Activated naive CD4-positive, alpha-beta T cell treated with anti-CD3 and anti-CD28 coated beads for 36 hours (primary cell): ENCODE measurements at places on chromosomes 3 and 15. TPM values are rescaled to one million over a fixed set of nuclear protein-coding genes. Genes with fewer than 3 reads are reported as not detected.

DNA sequence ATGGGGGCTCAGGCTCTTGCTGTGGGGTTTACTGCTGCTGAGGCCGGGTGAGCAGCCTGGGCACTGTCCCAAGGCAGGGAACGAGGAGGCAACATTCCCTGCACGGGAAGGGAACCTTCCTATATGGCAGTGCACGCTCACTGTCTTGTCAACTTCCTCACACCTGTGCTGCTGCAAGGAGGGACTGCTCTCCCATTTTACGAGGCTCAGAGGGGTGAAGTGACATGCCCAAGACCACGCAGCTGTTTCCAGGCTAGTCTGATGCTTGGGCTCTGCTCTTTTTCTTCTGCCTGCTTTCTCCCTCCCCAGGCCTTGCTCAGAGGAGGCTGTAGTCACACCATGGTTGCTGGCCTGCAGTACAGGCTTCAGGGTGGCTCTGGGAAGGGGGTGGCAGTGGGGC is 41.5 kb downstream of the SPSB4 start:
- H3K36me3 ChIP-seq = no peaks in the 10 kb centered on the region
- H3K27me3 ChIP-seq = no peaks in the 10 kb centered on the region
- no peak overlapping the region for H3K4me3 ChIP-seq
- no peak overlapping the region for H3K27ac ChIP-seq

Gene IL17RC
- total RNA-seq = 0.44 TPM

Gene EPHB3
- total RNA-seq = not detected

- no peaks in the 10 kb centered on the region for H3K4me1 ChIP-seq
- H3K4me3 ChIP-seq = no peak overlapping the region
- DNase-seq = no peak
- no peaks in the 10 kb centered on the region for H3K36me3 ChIP-seq
Observed at GRCh38 chr3:14614862-14615261, 36.7 kb upstream of the CCDC174 start.

DNA sequence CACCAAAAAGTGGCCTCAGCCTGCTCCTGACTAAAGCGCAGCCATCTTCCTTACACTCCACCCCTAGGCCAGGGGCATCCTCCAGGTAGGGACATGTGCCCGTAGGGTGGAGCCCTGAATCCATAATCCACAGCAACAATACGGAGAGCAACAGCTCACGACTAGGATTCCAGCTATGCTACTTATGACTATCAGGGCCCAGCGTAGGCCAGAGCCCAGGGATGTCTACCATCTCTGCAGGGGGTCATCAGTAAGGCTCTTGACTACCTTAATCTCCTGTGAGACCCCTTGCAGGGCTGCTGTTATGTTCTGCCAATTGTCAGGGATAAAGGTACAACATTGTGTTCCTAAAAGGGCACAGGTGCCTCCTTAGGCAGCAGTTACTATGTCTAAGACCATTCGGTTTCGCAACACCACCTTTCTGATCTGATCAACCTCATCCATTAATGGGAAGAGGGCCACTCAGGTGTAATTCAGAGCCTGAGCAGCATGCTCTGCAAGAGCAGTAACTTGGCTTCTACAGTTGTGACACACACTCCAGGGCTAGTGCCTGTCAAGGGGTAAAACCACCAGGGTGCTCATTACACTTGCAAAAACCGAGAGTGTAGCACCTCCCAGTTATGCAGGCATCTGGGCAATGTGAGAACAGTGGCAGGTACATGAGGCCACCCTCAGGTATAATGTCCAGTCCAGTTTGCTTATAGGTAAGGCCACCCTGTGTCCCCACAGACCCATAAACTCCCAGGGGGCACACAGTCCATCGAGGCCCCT is 11.0 kb downstream of the CCRL2 start:
- H3K27me3 ChIP-seq = no peaks in the 10 kb centered on the region
- H3K4me1 ChIP-seq = peaks cover 1% of the 10 kb centered on the region
- H3K27ac ChIP-seq = no peak overlapping the region
- no peaks in the 10 kb centered on the region for H3K36me3 ChIP-seq

DNA sequence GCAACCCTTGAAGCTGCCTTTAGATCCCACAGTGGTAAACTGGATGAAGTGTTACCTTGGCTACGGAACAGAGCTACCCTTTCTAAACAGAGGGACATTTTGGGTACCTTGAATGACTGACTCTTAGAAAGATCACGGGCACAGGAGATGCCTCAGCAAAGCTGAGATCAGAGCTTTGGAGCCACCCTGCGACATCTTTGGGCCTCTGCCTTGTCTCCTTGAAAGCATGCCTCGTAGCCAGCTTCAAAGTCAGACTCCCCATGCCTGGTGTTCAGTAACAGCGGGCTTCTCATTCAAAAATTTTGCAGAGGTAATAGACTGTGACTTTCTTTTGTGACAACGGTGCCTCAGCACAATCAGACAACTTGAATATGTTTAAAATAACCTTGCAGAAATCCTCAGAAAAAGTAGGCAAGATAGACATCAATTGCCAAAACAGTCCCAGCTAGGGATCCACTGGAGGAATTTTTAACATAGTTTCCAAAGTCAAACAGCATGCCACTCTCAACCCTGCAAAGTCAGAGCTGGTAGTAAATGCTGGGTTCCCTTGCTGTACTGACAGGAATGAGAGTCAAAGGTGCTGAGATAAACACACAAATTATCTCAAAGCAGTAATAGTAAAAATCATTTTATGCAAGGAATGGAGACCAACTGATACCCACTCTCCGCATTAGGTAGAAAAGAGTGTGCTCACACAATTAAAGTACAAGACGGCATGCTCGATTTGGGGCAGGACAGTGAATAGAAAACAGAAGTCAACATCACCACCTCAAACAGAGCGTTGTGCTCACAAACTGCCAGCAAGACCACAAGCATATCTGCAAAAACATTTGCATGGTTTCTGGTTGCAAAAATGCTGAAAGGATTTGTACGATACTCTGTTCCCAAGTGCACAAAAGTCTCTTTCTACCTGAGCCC is 82.1 kb downstream of the MYO1E start:
- no peaks in the 10 kb centered on the region for H3K27me3 ChIP-seq
- no peak overlapping the region for H3K27ac ChIP-seq
- no peak for DNase-seq
- no peaks in the 10 kb centered on the region for H3K36me3 ChIP-seq

Gene DCBLD2
- 2.1 TPM for total RNA-seq

DNA sequence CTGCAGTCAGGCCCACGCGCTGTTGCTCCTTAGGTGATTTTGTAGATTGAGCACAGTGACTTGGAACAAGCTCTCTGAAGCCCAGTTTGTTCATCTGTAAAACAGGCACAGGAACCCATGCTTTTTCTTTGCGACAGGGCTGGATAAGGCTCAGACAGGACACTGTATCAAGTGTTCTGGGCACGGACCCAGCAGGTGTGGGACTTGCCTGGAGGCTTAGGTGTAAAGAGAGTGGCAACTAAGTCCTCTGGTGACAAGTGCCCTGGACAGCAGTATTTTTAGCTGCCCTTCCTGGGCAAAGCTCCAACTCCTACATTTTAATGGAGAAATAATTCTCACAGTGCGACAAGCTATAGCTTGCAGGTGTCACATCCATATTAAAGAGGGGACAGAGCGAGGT is 32.2 kb downstream of the CD276 start:
- no peaks in the 10 kb centered on the region for H3K4me1 ChIP-seq
- H3K27me3 ChIP-seq = no peaks in the 10 kb centered on the region
- H3K36me3 ChIP-seq = no peaks in the 10 kb centered on the region

DNA sequence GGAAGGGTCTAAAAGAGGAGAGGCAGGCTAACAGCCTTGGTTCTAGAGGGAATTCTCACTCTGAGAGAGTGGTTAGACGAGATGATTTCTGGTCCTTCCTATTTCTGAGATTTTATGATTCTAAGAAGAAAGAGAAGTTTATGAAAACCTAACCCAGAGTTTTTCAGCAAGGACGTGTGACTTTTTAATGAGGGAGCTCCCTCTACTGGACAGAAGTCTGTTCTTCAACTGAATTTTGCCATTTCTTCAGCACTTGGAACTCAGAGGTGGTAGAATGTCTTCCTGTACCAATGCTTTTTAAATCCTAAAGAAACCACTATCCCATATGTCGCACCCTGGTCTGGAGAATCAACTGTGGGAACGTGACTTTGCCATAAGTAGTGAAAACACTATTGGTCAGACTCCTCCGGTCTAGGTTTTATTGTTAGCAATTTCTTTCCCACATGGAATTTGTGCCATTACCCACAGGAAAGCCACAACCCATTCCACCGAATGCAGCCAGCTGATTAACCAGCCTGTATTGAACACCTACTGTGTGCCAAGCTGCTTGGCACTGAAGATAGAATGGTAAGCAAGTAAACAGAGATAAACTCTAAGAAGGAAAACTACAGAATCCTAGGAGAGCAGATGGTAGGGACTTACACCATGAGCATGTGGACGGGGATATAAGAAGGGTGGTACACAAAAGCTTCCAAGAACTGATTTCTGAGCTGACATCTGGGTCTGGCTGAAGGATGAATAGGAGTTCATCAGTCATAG is 199.5 kb upstream of the LMCD1 start:
- peak; percentile 10 for DNase-seq
- H3K27me3 ChIP-seq = no peaks in the 10 kb centered on the region
- H3K36me3 ChIP-seq = no peaks in the 10 kb centered on the region
- no peak overlapping the region for H3K27ac ChIP-seq
- H3K4me1 ChIP-seq = peaks cover 5% of the 10 kb centered on the region
- no peak overlapping the region for H3K4me3 ChIP-seq

DNA sequence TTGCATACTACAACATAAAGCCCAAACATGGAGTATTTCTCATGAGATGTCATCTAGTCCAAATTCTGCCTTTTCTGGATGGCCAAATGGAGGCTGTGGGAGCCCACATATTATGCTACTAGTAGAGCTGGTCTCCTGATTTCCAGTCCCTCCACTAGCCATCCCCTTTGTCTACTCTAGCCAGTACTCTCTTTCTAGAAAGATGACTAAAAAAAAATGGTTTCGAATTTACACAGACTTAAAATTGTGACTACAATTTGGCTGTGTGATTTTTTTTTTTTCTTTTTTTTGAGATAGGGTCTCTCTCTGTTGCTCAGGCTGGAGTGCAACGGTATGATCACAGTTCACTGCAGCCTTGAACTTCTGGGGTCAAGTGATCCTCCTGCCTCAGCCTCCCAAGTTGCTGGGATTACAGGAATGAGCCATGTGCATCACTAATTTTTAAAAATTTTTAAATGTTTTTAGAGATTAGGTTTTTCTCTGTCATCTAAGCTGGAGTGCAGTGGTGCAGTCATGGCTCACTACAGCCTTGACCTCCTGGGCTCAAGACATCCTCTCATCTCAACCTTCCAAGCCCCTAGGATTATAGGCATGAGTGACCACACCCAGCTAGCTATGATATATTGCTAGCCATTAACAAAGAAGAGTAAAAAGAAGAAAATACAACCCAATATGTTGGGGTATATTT is 273.9 kb downstream of the ADAMTSL3 start:
- H3K4me1 ChIP-seq = peaks cover 11% of the 10 kb centered on the region
- no peak for DNase-seq
- H3K36me3 ChIP-seq = no peaks in the 10 kb centered on the region
- H3K4me3 ChIP-seq = no peak overlapping the region

- no peaks in the 10 kb centered on the region for H3K27me3 ChIP-seq
- H3K27ac ChIP-seq = no peak overlapping the region
- H3K4me1 ChIP-seq = peaks cover 21% of the 10 kb centered on the region
Observed at GRCh38 chr3:149247008-149247710, 25.5 kb upstream of the CP start.

GRCh38 chr3:79203144-79203519 is 564.7 kb downstream of the ROBO1 start:
- H3K36me3 ChIP-seq = no peaks in the 10 kb centered on the region
- no peak overlapping the region for H3K27ac ChIP-seq
- no peaks in the 10 kb centered on the region for H3K4me1 ChIP-seq
- no peak overlapping the region for H3K4me3 ChIP-seq

- H3K27me3 ChIP-seq = no peaks in the 10 kb centered on the region
- no peak for DNase-seq
- H3K36me3 ChIP-seq = peaks cover 33% of the 10 kb centered on the region
- no peak overlapping the region for H3K4me3 ChIP-seq
- H3K27ac ChIP-seq = no peak overlapping the region
Observed at GRCh38 chr3:97958396-97958795, 13.8 kb downstream of the RIOX2 start.

Gene ANKRD63
- not detected for total RNA-seq

GRCh38 chr15:67997996-67998395 is 56.1 kb upstream of the PIAS1 start:
- H3K4me1 ChIP-seq = no peaks in the 10 kb centered on the region
- no peak overlapping the region for H3K4me3 ChIP-seq
- DNase-seq = no peak

Gene NMNAT3
- 6.2 TPM for total RNA-seq

GRCh38 chr3:153657046-153657445 is 464.1 kb upstream of the ARHGEF26 start:
- no peaks in the 10 kb centered on the region for H3K27me3 ChIP-seq
- no peak overlapping the region for H3K27ac ChIP-seq
- DNase-seq = no peak
- H3K4me1 ChIP-seq = no peaks in the 10 kb centered on the region
- peaks cover 1% of the 10 kb centered on the region for H3K36me3 ChIP-seq

DNA sequence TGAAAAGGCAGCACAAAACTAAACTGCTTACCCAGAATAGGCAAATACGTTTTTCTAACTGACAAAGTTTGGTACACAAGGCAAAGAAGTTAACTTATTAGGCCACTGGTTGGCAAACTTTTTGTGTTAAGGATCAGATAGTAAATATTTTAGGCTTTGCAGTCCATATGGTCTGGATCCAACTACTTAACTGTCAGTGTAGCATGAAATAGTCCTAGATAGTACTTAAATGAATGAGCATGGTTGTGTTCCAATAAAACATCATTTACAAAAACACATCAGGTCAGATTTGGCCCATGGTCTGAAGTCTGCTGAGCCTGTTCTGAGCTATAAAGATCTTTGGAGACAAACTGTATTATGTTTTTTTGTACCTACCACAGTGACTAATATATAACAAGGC is 136.9 kb downstream of the PCCB start:
- H3K27ac ChIP-seq = no peak overlapping the region
- H3K4me1 ChIP-seq = no peaks in the 10 kb centered on the region
- no peak for DNase-seq
- no peaks in the 10 kb centered on the region for H3K36me3 ChIP-seq

- peak overlapping the region; percentile 7 for H3K27ac ChIP-seq
- no peak overlapping the region for H3K4me3 ChIP-seq
- H3K4me1 ChIP-seq = peaks cover 45% of the 10 kb centered on the region
- peaks cover 21% of the 10 kb centered on the region for H3K27me3 ChIP-seq
- no peak for DNase-seq
Observed at GRCh38 chr15:70479056-70479455, 284.3 kb downstream of the UACA start.
